Breast epithelium (tissue), 4 donors: ENCODE measurements at places on chromosomes 11 and 22. TPM values are rescaled to one million over a fixed set of nuclear protein-coding genes. Genes with fewer than 3 reads are reported as not detected.

GRCh38 chr22:30340911-30341685 is 14.4 kb upstream of the TBC1D10A start:
- no peaks in the 10 kb centered on the region for H3K27me3 ChIP-seq
- H3K4me3 ChIP-seq, result no peak overlapping the region
- peak; percentile 61 for DNase-seq
- peak overlapping the region; percentile 64 for H3K27ac ChIP-seq

- peak; percentile 81 for DNase-seq
- H3K27ac ChIP-seq, result peak overlapping the region; percentile 79
- no peaks in the 10 kb centered on the region for H3K36me3 ChIP-seq
- peak overlapping the region; percentile 11 for H3K4me3 ChIP-seq
- no peaks in the 10 kb centered on the region for H3K27me3 ChIP-seq
- H3K4me1 ChIP-seq, result peaks cover 19% of the 10 kb centered on the region
Observed at GRCh38 chr22:24189249-24190158, 8.2 kb downstream of the SUSD2 start.

- no peaks in the 10 kb centered on the region for H3K27me3 ChIP-seq
- H3K36me3 ChIP-seq, result no peaks in the 10 kb centered on the region
- H3K27ac ChIP-seq, result no peak overlapping the region
- no peak overlapping the region for H3K4me3 ChIP-seq
Observed at GRCh38 chr11:11598243-11598642, 23.6 kb downstream of the GALNT18 start.

DNA sequence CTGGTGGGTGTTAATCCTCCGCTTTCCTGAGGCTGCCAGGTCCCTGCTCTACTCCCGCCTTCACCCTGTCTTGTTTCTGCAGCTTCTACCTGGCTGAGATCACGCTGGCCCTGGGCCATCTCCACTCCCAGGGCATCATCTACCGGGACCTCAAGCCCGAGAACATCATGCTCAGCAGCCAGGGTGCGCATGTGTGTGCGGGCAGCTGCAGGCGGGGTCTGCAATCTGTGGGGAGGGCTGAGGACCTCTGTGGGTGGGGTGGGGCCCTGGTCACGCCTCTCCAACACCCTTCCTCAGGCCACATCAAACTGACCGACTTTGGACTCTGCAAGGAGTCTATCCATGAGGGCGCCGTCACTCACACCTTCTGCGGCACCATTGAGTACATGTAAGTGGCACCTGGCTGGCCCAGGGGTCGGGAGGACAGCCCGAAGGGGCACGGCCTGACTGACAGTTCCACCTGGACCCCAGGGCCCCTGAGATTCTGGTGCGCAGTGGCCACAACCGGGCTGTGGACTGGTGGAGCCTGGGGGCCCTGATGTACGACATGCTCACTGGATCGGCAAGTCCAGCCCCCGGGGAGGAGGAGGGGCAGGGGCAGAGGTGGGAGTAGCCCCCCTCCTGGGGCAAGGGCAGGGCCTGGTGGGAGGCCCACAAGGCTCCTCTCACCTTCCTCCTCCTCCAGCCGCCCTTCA is 4.5 kb downstream of the RPS6KB2 start:
- no peaks in the 10 kb centered on the region for H3K36me3 ChIP-seq
- H3K27me3 ChIP-seq, result no peaks in the 10 kb centered on the region
- DNase-seq, result no peak
- H3K4me3 ChIP-seq, result no peak overlapping the region
- H3K4me1 ChIP-seq, result peaks cover 8% of the 10 kb centered on the region
- H3K27ac ChIP-seq, result no peak overlapping the region

DNA sequence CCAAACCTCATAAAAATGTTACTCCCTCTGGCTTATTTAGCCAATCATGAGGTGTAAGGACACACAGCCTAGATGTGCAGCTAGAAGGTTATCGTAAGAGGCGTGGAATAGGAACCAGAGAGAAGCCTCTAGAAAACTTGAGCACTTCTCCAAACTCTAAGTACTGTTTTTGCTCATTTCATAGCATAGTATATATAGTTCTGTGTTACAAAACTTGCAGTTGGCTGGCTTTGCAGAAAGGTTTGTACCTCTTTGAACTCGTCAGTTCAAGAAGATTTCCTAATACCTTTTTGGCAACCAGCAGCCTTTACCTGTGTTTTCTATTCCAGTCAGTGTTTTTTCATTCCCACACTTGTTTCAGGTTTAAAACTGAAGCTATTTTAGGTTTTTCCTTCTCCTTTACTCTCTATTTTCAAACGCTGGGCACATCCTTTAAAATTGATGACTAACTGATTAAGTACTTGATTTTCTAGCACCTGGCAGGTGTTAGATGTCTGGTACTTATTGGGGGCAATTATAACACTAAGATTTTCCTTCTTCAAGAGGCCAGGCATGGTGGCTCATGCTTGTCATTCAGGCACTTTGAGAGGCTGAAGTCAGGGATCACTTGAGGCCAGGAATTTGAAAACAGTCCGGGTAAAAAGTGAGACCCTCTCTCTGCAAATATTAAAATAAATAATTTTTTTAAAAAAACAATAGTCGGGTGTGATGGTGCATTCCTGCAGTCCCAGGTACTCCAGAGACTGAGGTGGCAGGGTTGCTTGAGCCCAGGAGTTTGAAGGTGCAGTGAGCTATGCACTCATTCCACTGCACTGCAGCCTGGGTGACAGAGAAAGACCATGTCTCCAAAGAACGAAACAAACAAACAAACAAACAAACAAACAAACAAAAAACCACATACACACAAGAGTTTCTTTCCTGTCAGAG is 125.2 kb downstream of the LRRC4C start:
- DNase-seq, result no peak
- no peaks in the 10 kb centered on the region for H3K27me3 ChIP-seq
- H3K36me3 ChIP-seq, result no peaks in the 10 kb centered on the region

DNA sequence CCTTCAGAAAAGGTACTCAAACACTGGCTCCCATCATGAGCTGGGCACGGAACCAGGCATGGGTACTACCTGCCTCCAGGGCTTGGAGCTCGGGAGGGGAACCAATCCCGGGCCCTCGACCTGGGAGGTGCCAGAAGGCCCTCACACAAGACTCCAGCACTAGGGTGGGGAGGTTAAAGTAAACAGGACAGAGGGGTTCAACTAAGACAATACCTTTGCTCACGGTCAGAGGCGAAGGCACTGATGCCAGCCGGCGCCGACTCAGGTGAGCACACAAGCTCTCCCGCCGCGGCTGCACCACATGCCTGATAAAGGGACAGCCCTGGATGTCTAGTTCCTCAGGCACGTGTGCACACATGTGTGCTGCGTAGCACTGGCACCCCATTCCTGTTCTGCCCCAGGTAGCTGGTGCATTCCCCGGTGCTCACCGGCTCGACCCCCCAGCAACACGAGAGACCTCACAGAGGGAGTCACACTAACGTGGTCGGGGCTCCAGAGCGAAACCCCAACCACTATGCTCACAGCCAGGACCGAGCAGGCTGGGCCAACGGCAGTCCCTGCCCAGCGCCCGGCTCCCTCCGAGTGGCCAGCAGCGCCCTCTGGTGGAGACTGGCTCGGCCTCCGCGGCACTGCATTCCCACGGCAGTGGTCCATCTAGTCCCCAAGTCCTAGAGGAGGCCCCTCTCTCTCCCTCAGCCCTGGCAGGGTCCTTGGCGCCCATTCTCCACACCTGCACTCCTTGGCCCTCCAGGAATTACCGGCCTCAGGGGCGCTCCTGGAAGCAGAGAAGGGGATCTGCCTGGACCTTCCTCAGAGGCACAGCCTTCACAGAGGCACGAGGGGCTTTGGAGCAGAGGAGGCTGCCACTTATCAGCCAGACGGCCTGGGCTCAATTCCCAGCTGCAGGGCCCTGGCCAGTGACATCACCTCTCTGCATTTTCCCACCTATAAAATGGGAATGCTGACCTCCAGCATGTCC is 28.8 kb upstream of the MOB2 start:
- H3K27ac ChIP-seq, result no peak overlapping the region
- DNase-seq, result peak; percentile 43
- peaks cover 11% of the 10 kb centered on the region for H3K4me1 ChIP-seq

DNA sequence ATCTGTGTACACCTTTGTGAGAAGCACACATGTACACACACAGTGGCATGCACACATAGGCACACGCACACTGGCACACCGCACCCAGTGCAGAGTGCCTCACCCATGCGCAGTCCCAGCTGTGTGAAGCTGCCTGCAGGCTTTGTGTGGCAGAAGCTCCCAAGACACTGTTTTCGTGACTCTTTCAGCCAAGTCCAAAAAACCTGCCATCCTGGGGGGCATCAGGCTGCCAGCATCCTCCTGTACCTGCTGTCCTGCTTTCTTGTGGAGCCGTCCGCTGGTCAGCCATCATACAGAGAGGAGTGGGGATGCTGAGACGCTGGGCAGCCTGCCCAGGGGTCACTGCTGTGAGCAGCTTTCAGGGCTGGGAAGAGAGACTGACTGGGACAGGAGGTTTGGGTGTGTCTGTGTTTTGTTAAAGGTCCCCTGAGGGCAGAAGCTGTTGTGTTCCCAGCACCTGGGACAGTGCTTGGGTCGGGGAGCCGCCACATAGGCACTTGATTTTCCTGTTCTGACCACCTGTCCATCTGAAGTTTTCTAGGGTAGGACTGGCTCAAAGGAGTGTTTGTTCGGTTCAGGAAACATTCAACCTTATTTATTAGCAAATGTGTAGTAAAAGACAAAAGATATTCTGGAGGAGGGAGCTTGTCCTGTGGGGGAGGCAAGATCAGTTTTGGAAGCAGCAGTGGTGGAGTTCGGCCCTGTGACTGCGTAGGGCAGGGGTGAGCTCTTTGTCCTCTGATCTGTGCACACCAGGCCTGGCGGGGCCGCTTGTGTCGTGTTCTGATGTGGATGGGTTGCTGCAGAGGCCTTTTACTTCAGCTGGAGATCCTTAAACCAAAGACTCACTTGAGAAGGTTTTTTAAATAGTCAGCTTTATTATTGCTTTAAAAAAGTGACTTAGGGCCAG is 29.7 kb downstream of the AP2A2 start:
- peak overlapping the region; percentile 73 for H3K27ac ChIP-seq
- no peaks in the 10 kb centered on the region for H3K4me1 ChIP-seq
- H3K27me3 ChIP-seq, result no peaks in the 10 kb centered on the region
- no peaks in the 10 kb centered on the region for H3K36me3 ChIP-seq
- peak overlapping the region; percentile 39 for H3K4me3 ChIP-seq

DNA sequence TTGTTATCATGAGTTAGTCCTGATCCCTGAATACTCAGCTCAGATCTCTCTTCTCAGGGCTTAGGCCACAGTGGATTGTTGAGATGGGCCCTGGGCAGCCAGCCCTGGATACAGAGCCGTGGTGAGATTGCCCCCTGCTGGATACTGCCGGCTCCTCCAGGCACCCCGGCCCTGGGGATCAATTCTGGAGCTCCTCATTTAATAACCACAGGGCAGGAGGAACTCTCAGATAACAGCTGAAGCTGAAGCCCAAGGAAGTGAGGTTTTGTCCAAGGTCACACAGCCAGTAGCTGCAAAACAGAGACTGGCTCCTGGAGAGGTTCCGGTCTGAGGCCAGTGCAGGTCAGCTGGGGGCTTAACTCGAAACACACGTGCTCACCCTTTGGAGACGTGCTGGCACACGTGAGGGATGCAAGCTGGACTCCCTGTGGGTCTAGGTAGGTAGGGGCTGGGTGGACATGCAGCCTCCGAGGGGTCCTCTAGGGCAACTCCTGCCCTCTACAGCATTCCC is 16.0 kb downstream of the USH1C start:
- H3K27me3 ChIP-seq, result no peaks in the 10 kb centered on the region
- DNase-seq, result no peak
- no peak overlapping the region for H3K4me3 ChIP-seq
- H3K36me3 ChIP-seq, result no peaks in the 10 kb centered on the region
- H3K4me1 ChIP-seq, result no peaks in the 10 kb centered on the region
- H3K27ac ChIP-seq, result no peak overlapping the region

DNA sequence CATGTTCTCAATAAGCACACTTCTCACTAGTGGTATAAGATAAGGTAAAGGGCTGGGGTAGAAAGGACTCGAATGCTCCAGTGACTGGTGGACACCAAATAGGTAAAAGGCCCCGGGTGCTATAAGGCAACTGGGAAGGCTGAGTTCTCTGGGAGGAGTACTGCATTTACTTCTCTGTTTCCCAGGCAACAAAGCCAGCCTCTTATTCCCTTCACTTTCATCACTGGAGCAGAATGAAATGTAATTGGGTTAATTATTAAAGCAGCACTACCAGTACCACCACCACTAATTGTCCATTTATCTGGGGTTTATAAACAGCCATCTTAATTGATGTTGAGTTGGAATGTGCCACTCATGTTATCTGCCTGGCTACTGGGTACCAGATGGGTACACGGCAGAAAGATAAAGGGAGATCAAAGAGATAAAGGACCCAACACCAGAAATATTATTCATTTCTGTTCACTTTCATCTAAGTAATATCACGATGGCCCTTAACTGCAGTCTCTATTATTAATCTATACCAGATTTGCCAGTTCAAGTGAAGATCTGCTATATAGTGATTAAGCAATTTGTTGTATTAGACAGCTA is 94.4 kb upstream of the CHRM4 start:
- H3K27ac ChIP-seq, result no peak overlapping the region
- no peaks in the 10 kb centered on the region for H3K27me3 ChIP-seq
- H3K4me1 ChIP-seq, result no peaks in the 10 kb centered on the region
- no peak for DNase-seq
- H3K36me3 ChIP-seq, result no peaks in the 10 kb centered on the region
- H3K4me3 ChIP-seq, result no peak overlapping the region

DNA sequence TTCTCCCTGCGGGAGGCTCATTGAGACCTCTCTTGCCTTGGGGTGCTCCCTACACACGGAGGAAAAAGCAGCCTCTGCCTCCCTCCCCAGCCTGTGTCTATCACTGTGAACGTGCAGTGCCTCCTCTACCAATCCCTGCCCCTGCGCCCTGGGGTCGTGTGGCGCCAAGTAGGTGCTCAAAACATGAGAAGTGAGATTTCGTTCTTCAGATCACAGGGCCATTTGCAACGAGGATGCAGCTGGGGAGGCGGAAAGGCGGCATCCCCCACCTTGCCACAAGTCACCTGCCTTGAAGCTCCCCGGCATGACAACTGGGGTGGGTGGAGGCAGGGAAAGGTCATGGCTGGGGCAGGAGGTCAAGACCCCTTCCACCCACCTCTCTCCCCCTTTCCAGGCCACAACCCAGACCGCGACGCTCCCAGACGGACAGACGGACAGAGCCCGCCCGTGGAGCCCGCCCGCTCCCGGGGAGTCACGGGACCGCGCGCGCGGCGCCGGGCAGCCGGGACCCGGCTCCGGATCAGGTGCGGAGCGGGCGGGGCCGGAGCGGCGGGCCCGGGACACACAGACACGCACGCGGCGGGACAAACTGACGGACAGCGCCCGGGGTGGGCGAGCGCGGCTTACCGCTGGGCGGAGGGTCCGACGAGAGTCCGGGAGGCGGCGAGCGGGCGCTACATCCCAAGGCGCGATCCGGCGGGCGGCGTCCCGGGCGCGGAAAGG is 485 bp downstream of the KCNJ4 start:
- H3K4me3 ChIP-seq, result peak overlapping the region; percentile 77
- H3K27ac ChIP-seq, result no peak overlapping the region
- peaks cover 5% of the 10 kb centered on the region for H3K27me3 ChIP-seq
- H3K4me1 ChIP-seq, result no peaks in the 10 kb centered on the region
- no peaks in the 10 kb centered on the region for H3K36me3 ChIP-seq
- no peak for DNase-seq

GRCh38 chr11:17933708-17934107 is 79.1 kb downstream of the SERGEF start:
- H3K4me1 ChIP-seq, result no peaks in the 10 kb centered on the region
- no peak overlapping the region for H3K4me3 ChIP-seq
- H3K27ac ChIP-seq, result no peak overlapping the region
- DNase-seq, result no peak
- no peaks in the 10 kb centered on the region for H3K36me3 ChIP-seq

GRCh38 chr11:12705874-12706273 is 31.7 kb downstream of the TEAD1 start:
- no peak overlapping the region for H3K4me3 ChIP-seq
- no peak overlapping the region for H3K27ac ChIP-seq

The CD3G gene
- total RNA-seq, result 0.80 TPM

The OR51A4 gene
- total RNA-seq, result not detected

The GCAT gene
- total RNA-seq, result 23.7 TPM

The CD3E gene
- 0.66 TPM for total RNA-seq

The EP300 gene
- 50.5 TPM for total RNA-seq

The OR6T1 gene
- total RNA-seq, result not detected

The DEUP1 gene
- total RNA-seq, result not detected

The THRSP gene
- total RNA-seq, result 1.6 TPM

The SEZ6L gene
- 0.16 TPM for total RNA-seq
